Thoracic aorta (tissue), 2 donors: ENCODE measurements at places on chromosomes 16 and 17. TPM values are rescaled to one million over a fixed set of nuclear protein-coding genes. Genes with fewer than 3 reads are reported as not detected.
A peak's percentile ranks its signal among the peaks of the same experiment; 100 is the strongest.

DNA sequence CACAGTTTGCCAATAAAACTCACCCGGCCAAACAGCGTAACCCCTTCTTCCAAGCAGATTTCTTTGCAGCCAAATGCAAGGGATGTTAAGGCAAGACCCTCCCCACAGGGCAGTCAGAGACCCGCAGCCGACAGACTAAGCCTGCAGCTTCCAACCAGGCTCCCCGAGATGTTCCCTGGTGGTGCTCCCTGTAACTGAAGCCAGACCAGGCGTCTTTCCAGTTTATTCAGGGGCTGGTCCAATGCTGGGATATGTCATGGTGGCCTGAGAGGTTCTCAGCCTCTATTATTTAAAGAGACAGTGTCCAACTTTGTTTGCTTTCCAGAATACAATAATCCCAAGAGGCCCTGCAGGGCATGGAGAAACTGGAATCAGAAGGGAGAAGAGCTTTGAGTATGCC is at the start of gene PMP22:
PMP22 (minus strand) TSS at position 196 of the 400 bp plus-strand sequence. CDS start 4,599 bp downstream, outside the sequence.
- no peaks in the 10 kb centered on the region for H3K27me3 ChIP-seq
- H3K4me3 ChIP-seq, result peak within 1 kb of the TSS; percentile 15
- H3K4me1 ChIP-seq, result no peaks in the 10 kb centered on the region
- DNase-seq, result no peak

The SMPD3 gene
- total RNA-seq, result 0.41 TPM

GRCh38 chr16:50588276-50588675 is 40.1 kb downstream of the NKD1 start:
- no peak overlapping the region for H3K27ac ChIP-seq
- peaks cover 60% of the 10 kb centered on the region for H3K4me1 ChIP-seq
- DNase-seq, result no peak
- no peak overlapping the region for H3K4me3 ChIP-seq
- no peaks in the 10 kb centered on the region for H3K36me3 ChIP-seq

DNA sequence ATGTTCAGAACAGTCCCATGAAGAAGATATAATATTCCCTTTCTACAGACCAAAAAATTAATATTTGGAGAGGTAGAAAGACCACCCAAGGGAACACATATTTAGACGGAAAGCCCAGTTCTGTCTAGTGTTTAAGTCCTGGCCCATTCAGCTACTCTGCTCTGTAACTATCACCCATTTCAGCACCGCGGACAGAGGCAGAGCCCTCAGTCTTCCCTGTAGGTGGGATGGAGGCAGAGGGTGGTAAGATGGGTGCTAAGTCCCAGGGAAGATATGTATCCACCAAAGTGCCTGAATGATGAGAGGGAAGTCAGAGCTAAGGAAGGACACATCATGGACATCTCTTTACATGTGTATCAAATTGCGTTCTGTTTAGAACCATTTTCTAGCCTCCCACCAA is 27.8 kb upstream of the C16orf78 start:
- H3K27me3 ChIP-seq, result no peaks in the 10 kb centered on the region
- H3K27ac ChIP-seq, result no peak overlapping the region
- no peak overlapping the region for H3K4me3 ChIP-seq

- no peak for DNase-seq
- no peaks in the 10 kb centered on the region for H3K27me3 ChIP-seq
These were observed 7.4 kb upstream of the PPP1R9B start for GRCh38 chr17:50157891-50158290.

The PEX12 gene
- 1.1 TPM for total RNA-seq

DNA sequence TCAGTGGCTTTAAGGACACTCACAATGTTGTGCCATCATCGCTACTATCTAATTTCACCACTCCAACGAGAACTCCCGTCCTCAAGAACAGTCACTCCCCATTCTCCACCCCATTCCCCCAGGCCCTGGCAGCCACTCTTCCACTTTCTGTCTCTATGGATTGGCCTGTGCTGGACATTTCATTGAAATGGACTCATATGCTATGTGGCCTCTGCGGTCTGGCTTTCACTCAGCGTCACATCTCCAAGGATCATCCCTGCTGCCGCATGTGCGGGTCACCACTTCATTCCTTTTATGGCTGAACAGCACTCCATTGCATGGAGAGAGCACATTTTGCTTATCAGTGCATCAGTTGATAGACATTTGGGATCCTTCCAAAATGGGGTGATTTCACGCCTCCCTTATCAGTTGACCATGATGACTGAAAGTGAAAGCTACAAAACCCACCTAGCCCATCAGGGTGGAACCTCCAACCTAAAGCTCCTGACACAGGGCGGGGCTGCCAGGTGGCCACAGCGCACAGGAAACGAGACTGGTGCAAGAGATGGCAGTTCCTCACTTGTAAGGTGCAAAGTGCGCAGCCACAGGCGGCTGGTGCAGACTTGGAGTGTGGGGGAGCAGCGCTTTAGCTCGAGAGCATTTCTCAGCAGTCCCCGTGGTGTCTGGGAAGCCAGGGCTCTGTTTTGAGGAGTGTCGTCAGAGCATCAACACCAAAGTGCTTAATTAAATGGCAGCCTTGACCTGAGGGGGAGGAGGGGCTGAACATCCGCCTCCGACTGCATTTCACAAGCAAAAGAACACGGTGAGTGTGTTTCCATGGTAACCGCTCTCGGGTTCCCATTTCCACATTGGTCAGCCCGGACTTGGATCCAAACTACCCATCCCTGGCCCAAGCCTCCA is 23.8 kb downstream of the COTL1 start:
- no peak overlapping the region for H3K4me3 ChIP-seq
- peaks cover 2% of the 10 kb centered on the region for H3K4me1 ChIP-seq
- DNase-seq, result no peak
- H3K27ac ChIP-seq, result no peak overlapping the region
- no peaks in the 10 kb centered on the region for H3K27me3 ChIP-seq

- H3K4me3 ChIP-seq, result no peak overlapping the region
- H3K27me3 ChIP-seq, result no peaks in the 10 kb centered on the region
- H3K27ac ChIP-seq, result no peak overlapping the region
- H3K4me1 ChIP-seq, result no peaks in the 10 kb centered on the region
These were observed 8.6 kb upstream of the MRC2 start for GRCh38 chr17:62618647-62619416.

GRCh38 chr16:75372236-75372856 is 61.0 kb downstream of the CFDP1 start:
- no peak for DNase-seq
- no peaks in the 10 kb centered on the region for H3K27me3 ChIP-seq

DNA sequence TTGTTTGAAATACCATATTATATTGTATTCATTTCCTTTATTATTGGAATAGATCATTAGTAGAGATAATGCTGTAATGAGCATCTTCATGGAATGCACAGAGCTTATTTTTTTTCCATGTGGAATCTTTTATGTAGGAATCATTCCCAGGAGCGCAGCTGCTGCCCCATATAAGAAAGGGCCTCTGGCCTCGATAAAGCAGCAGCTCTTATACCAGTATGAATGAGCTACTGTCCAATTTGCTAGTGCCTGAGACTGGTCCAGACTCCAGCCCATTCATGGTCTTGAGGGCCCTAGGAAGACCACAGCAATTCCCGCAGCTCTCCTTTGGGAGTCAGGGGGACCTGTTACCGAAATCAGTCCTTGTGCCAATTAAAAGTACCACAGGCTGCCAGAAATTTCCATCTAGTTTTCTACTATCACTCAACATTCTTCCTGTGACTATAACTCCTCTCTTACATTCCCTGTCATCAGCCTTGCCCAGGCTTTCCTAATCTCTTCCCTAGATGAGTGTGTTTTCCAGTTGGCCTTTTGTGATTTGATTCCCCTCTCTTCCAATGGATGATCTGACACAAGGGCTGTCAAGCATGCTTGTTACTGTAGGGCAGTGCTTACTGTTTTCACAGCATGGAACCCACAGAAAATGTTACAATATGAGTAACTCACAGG is 1.9 kb downstream of the ZNF843 start:
- H3K4me3 ChIP-seq, result no peak overlapping the region
- H3K27ac ChIP-seq, result no peak overlapping the region
- no peak for DNase-seq
- no peaks in the 10 kb centered on the region for H3K36me3 ChIP-seq

- no peak for DNase-seq
- no peaks in the 10 kb centered on the region for H3K27me3 ChIP-seq
- H3K4me3 ChIP-seq, result no peak overlapping the region
- no peaks in the 10 kb centered on the region for H3K4me1 ChIP-seq
- H3K36me3 ChIP-seq, result no peaks in the 10 kb centered on the region
- H3K27ac ChIP-seq, result no peak overlapping the region
These were observed 70.2 kb upstream of the GNAO1 start for GRCh38 chr16:56121156-56121500.

DNA sequence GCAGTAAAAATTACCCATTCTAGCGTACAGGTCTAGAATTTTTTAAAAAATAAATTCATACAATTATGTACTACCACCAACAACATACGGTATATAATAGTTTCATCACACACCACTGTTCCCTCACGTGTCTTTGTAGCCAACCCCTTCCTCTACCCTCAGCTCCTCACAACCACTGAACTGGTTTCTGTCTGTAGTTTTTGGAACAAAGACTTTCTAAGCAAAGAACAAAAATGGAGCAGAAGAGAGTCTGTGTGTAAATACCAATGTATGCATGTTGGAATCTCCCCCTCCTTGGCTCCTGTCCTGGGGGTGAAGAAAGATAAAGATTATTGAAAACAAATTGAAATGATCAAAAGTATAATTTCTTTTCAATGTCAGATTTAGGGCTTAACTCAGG is 31.9 kb upstream of the CCR7 start:
- no peak for DNase-seq
- peaks cover 5% of the 10 kb centered on the region for H3K4me1 ChIP-seq
- no peaks in the 10 kb centered on the region for H3K27me3 ChIP-seq

DNA sequence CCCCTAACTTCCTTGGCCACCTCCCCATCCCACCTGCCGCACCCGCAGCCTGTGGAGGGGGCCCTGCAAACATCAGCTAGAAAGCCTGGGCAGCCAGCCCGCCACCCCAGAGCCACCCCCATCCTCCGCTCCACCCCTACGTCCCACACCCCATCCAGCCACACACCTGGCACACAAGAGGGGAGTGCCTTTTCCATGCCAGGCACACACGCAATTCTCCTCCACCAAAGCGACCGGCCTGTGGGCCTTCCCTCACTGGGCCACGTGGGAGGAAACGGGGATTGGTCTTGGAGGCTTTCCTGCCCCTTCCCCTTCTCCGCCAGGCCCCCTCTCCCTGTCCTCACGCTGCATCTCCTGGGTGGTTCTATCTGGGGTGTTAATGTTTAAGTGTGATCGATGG is 48.7 kb upstream of the TNRC6C start:
- DNase-seq, result no peak
- H3K36me3 ChIP-seq, result no peaks in the 10 kb centered on the region
- H3K27ac ChIP-seq, result no peak overlapping the region

DNA sequence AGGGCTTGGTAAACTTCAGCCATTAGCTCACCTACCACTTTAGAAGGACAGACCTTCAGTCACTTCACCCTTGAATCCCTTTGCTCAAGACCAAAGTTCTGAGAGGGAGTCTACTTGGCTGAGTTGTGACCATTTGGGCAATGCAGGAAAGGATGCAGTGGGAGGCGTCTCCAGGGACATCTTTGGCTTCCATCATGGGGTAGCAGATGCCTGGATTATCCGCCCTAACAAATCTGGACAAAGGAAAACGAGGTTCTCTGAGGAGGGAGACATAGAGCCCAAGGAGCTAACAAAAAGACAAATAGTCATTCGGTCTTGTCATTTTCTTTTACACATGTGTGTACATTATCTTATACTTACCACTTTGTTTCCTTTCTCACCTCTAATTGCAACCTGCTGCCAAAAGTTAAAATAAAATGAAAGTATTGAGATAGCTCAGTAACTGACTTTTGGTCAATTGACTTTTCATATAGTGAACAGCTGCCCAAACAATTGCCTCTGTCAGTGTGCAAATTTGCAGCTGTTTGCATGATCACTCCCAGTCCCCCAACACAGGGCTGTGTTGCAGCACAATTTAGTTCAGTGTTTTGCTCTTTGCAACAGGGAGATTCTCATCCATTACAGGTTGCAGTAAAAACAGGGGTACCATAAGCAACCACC is 108.9 kb upstream of the EEF2KMT start:
- no peak for DNase-seq
- no peak overlapping the region for H3K4me3 ChIP-seq
- H3K36me3 ChIP-seq, result no peaks in the 10 kb centered on the region
- no peaks in the 10 kb centered on the region for H3K4me1 ChIP-seq

DNA sequence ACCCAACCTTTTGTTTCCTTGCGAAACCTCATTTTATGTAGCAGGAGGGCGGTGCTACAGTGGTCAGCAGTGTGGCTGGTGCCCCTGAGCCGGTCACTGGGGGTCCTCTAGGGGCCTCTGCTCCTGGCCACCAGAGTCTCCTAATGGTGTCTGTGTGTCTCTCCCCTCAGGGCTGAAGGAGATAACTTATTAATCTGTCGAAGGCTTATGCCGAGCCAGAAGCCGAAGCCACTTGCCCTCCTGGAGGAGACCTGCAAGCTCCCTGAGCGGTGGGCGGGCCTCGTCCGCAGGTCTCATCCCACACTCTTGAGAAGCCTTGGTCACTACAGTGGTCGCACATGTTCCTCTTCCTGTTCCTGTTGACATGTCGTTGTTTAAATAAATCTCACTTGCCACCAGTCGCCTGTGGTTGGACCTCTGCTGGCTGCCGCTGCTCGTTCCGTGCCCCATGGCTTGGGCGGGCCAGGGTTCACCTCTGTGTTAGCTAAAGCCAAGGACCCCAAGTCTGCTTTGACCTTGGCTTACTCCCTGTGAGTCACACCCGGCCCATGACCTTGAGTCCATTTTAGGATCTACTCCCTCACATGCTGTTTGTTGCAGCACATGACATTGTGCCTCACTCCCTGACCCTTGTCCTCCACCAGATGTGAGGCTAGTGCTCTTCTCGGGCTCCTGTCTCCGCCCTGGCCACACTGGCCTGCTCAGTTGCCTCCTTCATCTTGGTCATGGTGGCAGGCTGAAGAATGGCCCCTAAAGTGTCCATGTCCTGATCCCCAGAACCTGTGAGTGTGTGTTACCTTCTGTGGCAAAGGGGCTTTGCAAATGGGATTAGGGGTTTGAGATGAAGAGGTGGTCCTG is 38.7 kb upstream of the AQP8 start:
- no peaks in the 10 kb centered on the region for H3K4me1 ChIP-seq
- H3K27ac ChIP-seq, result no peak overlapping the region
- H3K4me3 ChIP-seq, result no peak overlapping the region
- H3K27me3 ChIP-seq, result no peaks in the 10 kb centered on the region
- no peak for DNase-seq
- peaks cover 23% of the 10 kb centered on the region for H3K36me3 ChIP-seq

The CENPX gene
- total RNA-seq, result 31.4 TPM

DNA sequence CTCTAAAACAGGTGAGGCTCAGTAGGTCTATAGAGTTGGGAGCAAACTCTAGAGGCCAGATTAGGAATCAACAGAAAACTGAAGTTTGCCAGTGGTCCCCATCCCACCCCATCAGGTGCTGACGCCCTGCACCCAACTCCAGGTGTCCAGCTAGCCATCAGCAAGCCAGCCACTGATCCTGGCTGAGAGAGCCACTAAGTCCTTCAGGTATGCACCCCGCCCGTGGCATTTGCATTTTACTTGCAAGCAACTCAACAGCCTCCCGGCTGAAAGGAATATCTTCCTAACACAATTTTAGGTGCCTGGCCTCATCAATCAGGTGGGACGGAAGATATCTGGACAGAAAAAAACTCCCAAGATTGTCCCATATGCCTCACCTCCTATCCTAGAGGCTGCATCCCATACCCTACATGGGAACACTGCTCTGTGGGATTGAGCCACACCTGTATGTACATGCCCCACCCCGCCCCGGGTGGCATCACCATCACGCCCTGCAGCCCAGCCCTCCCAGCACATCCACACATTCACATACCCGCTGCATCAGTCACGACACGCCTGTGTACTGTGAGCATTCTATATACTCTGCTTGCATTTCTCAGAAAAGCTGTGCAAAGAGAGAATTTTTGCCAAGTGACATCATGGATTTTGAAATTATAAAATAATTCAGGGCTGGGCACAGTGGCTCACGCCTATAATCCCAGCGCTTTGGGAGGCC is 8.3 kb downstream of the OTOP3 start:
- no peaks in the 10 kb centered on the region for H3K36me3 ChIP-seq
- no peak overlapping the region for H3K4me3 ChIP-seq
- H3K27me3 ChIP-seq, result no peaks in the 10 kb centered on the region
- no peaks in the 10 kb centered on the region for H3K4me1 ChIP-seq
